ENCODE measurements at places on chromosomes 13 and 19.
A peak's percentile ranks its signal among the peaks of the same experiment; 100 is the strongest.

GRCh38 chr13:111879719-111880118 is 187.2 kb upstream of the SOX1 start:
- DNase-seq = no peak

GRCh38 chr19:48123907-48124651 is 13.5 kb upstream of the PLA2G4C start:
- peak; percentile 91 for DNase-seq

GRCh38 chr13:98746968-98747367 is 5.5 kb downstream of the SLC15A1 start:
- peak; percentile 41 for DNase-seq

DNA sequence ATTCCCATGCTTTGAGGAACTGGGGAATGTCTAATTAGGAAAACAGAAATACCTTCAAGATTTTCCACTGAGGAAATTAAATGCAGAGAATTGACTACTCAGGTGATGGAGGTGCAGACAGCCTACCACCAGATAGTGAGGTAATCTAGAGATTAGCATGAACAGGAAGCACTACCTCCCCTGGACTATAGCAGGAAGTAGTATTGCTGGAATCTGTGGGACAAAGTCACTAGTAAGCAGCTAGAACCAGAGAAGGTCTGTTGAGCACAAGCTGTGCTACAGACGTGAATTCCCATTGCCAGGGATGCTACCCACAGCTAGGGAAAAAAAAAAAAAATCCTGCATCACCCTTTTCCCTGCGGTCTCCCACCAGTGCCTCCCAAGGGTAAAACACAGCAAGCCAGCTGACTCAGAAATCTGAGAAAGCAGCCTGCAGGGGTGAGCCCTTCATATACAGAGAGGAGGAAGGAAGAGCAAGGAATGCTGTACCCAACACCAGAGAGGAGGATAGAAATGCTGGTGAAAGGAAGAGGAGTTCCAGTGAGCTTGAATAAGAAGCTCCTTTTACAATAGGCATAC is 10.2 kb downstream of the ENOX1 start:
- no peak for DNase-seq

GRCh38 chr19:14686411-14686810 is 3.4 kb upstream of the ZNF333 start:
- DNase-seq = peak; percentile 51

- no peak for DNase-seq
These were observed 13.3 kb downstream of the FBN3 start for GRCh38 chr19:8135946-8136618.

- DNase-seq = no peak
These were observed 6.2 kb downstream of the MIER2 start for GRCh38 chr19:338421-338820.

DNA sequence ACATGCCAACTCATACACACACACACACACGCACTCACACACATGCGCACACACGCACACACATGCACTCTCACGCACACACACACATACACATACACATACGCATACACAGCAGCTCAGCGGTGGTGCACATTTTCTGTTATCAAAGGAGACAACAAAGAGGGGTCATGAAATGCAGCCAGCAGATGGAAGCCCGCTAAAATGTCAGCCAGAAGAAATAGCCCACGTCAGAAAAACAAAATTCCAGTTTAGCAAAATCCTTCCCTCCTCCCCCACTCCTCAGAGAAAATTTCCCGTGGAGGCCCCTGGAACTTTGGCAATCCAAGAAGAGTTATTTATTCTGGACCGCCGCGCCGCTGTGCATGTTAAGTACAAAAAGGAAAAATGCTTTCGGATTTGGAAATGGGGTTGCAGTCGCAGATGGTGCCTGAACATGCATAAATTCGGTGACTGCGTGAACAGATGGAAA is 114.6 kb upstream of the VSTM2B start:
- no peak for DNase-seq

DNA sequence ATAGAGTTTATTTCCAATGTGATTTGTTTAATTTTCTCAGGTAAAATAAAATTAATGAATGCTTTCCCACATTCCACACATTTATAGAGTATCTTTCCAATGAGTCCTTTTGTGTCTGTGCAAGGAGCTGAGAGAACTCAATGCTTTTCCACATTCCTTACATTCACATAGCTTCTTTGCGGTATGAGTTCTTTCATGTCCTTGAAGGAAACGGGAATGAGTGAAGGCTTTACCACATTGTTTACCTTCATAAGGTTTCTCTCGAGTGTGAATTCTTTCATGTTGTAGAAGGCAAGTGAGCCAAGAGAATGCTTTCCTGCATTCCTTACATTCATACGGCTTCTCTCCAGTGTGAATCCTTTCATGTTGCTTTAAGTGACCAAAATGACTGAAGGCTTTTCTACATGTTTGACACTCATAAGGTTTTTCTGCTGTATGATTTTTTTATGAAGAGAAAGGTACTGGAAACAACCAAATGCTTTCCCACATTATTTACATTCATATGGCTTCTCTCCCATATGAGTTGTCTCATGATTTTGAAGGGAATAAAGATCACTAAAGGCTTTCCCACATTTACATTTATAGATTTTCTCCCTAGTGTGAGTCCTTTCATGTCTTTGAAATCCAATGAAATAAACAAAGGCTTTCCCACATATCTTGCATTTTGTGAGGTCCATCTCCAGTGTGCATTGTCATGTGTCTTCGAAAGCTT is 14.4 kb upstream of the ZNF442 start:
- no peak for DNase-seq

DNA sequence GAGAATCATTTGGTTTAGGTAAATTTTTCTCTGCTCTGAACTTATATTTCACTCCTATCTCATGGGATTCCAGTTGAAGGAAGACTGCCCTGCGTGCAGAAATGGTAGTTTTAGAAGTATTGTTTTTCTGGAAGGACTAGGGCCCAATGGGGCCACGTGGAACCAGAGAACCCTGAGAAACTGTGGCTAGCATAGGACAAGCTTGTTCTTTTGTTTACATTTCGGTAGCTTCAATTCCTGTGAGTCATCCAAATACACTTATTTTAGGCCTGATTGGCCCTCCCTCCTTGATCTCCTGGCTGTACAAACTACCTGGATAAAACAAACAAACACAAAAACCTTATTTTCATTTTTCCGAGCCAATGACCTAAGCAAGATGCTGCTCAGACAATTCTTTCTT is 124.0 kb downstream of the ITGBL1 start:
- peak; percentile 61 for DNase-seq

DNA sequence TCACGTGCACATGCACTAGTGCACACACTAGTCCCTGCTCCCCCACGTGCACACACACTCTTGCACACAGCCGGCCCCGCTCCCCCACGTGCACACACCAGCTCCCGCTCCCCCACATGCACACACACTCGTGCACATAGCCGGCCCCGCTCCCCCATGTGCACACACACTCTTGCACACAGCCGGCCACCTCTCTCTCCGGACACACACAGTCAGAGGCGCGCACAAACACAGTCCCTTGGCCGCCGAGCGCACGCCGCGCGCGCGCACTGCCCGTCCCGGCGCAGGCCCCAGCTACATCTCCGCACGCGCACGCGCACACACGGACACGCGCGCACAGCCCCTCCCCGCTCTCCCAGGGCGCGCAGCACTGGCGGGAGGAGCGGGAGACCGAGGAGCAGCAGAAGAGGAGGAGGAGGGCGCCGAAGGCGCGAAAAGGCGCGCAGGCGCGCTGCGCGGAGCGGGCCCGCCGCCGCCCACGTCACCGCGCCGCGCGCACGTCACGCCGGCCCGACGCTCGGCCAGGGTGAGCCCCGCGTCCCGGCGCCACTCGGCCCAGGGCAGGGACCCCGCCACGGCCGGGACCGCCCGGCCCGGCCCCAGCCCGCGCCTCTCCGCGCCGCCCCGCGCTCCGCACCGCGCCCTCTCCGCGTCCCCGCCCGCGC is at the start of gene TFDP1:
TSS of gene TFDP1 (plus strand) at position 549 of the 665 bp plus-strand sequence. CDS start 1,085 bp downstream, outside the sequence.
- DNase-seq = peak; percentile 92

- DNase-seq = no peak
These were observed 50.5 kb upstream of the SPATA13 start for GRCh38 chr13:24110011-24110410.

DNA sequence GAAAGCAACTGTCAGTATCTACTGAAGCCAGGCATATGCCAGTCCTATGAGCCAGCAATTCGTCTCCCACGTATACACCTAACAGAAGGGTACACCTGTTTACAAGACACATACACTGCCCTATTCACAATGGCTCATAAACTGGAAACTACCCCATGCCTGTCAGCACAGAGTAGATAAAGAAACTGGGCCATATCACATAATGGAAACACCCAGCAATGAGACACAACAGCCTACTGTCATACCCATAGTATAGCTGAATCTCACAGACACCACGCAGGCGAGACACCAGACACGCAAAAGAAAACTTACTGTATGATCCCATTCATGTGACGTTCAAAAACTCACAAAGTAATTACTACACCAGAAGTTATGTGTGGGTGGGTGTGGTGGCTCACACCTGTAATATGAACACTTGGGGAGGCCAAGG is 15.7 kb downstream of the NOSIP start:
- no peak for DNase-seq

GRCh38 chr13:24982333-24982999 is 113.5 kb upstream of the PABPC3 start:
- no peak for DNase-seq

DNA sequence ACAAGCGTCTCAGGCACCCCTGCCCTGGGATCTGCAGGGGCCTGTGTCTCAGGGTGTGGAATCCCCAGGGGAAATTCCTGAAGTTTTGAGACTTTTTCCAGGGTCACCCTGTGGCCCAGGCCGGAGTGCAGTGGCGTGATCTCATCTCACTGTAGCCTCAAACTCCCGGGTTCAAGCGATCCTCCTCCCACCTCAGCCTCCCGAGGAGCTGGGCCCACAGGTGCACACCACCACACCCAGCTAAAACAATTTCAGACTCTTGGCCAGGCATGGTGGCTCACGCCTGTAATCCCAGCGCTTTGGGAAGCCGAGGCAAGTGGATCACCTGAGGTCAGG is 4.0 kb downstream of the CAPN12 start:
- DNase-seq = no peak

Data from ELR (cell line).